Mucosa of descending colon (tissue), 3 donors: ENCODE measurements at places on chromosomes 7 and 10. TPM values are rescaled to one million over a fixed set of nuclear protein-coding genes. Genes with fewer than 3 reads are reported as not detected.

DNA sequence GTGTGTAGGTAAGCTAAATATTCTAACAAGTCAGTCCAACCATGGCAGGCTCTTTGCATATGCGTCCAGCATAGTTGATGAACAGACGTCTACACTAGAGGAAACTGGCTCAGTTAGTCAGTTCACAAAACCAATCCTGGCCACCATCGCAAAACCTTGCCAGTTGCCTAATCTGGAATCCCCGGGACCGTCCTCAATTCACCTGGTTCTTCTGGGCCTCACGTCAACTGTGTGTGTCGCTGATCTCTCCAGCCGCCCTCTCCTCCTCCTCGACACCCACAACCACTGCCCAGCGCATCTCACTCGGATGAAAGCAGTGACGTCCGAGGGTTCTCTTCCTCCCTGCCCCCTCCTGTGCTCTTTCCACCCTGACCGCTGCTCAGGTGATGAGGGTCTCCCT lies 217.8 kb upstream of the SH2B2 start:
- DNase-seq = no peak

Gene NRG3
- 0.73 TPM for total RNA-seq

GRCh38 chr7:138008588-138009349 lies 6.9 kb upstream of the CREB3L2 start:
- DNase-seq = peak; percentile 38

- no peak for DNase-seq
Measured at GRCh38 chr10:124389613-124390361, 28.9 kb downstream of the OAT start.

- no peak for DNase-seq
Measured at GRCh38 chr7:137305901-137306621, 37.5 kb downstream of the PTN start.

DNA sequence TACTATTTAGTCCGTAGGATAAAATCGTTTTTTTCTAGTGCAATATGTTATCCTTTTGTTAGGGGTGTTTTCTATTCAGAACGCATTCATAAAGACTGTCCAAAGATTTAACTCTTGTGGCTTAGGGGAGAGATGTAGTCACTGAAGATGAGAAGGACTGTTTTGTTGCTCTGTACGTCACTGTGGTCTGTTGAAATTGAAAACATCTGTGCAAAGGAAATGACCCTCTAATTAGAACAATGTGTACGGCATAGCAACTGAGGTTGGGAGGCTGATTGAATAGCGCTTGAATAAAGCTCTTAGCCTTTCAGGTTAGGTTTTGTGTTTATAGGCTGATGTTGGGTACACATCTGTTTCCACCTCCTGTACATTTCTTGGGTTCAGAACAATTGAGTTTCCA lies 453.4 kb upstream of the AKR1E2 start:
- DNase-seq = no peak

DNA sequence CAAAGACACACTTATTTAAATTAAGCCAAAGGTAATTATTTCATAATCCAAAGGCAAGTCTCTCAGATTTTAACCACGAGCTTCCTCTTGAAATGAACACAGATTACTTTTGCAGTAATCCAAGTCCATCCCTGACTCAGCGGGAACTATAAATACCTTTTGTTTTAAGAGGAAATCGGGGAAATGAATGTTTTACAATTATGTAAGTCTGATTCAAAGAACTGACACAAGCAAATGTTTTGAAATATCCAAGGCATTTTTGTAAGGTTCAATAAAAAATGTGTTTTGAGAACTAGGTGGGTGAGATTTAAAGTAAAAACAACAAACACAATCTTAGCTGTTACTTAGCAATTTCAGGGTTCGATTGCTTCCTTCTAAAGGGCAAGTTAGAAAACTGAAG lies 179.8 kb upstream of the ASAH2 start:
- DNase-seq = no peak

Gene IGFBP1
- total RNA-seq = not detected

DNA sequence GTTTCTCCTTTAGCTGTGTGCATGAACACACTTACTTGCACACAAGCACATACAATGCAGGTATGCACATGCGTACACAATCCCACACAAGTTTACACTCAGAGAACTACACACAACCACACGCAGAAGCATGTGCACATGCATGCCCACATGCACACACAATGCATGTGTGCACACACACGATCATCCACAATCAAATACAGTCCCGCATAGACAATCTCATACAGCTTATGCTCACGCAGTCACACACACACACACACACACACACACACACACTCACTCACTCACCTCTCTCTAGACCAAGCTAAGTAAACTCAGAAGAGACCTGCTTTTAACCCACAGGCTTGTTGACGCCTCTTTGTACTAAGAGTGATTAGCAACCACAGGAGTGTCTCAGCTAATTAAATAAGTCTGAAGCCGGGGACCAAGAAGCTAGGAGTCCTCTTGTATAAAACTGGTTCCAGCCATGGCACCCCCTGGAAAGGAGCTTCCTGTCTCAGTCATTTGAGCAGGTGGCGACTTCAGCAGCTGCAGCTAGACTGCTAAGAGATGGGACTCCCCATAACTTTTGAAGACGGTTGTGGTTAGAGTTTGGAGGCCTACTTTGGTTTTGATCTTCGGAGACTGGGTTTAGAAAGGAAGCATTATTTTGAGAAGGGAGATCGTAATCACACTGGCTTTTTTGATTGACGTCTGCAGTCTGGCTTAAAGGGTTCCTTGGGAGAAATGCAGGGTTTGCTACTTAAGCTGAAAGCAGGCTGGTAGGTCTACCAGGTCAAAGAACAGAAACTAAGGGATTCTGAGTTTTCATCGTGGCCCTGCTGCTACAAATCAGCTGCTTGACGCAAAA lies 82.3 kb upstream of the ADRB1 start:
- no peak for DNase-seq

GRCh38 chr10:105597312-105597711 lies 956.2 kb downstream of the SORCS3 start:
- no peak for DNase-seq

GRCh38 chr7:101200862-101201599 lies at the start of gene MOGAT3:
TSS of gene MOGAT3 (minus strand) at chr7:101201036. CDS start at chr7:101200854, 182 bp downstream.
- peak; percentile 92 for DNase-seq
